Smooth muscle cell of bladder (primary cell): ENCODE measurements at places on chromosomes 1 and 21. TPM values are rescaled to one million over a fixed set of nuclear protein-coding genes. Genes with fewer than 3 reads are reported as not detected.

TMEM222 gene
- 22.9 and 23.5 TPM in 2 replicates for total RNA-seq

KDF1 gene
- not detected in 2 replicates for total RNA-seq

CA6 gene
- total RNA-seq, result not detected in 2 replicates

LRRC3 gene
- total RNA-seq, result under 0.01 and 0.14 TPM in 2 replicates

HSD3B1 gene
- total RNA-seq, result not detected in 2 replicates

TRIM17 gene
- 0.09 and 0.14 TPM in 2 replicates for total RNA-seq

UBL4B gene
- total RNA-seq, result not detected in 2 replicates

MATN1 gene
- total RNA-seq, result 0.09 and 0.14 TPM in 2 replicates

REN gene
- total RNA-seq, result 0.14 and 0.28 TPM in 2 replicates
